Kidney (tissue), 22 donors: ENCODE measurements at places on chromosomes 7 and 10.
A peak's percentile ranks its signal among the peaks of the same experiment; 100 is the strongest.

GRCh38 chr7:39446546-39446945 is 119.7 kb upstream of the YAE1 start:
- no peak for DNase-seq

- no peak for DNase-seq
These were observed 80.3 kb downstream of the WDR11 start for GRCh38 chr10:120931423-120931822.

GRCh38 chr7:50146692-50147091 is 53.6 kb upstream of the ZPBP start:
- peak; percentile 30 for DNase-seq

- no peak for DNase-seq
These were observed 141.7 kb upstream of the SEMA3D start for GRCh38 chr7:85328456-85328998.

GRCh38 chr10:33010132-33011037 is 52.4 kb upstream of the ITGB1 start:
- peak; percentile 36 for DNase-seq

- DNase-seq: no peak
These were observed 180.1 kb downstream of the NEURL1 start for GRCh38 chr10:103673606-103674005.

DNA sequence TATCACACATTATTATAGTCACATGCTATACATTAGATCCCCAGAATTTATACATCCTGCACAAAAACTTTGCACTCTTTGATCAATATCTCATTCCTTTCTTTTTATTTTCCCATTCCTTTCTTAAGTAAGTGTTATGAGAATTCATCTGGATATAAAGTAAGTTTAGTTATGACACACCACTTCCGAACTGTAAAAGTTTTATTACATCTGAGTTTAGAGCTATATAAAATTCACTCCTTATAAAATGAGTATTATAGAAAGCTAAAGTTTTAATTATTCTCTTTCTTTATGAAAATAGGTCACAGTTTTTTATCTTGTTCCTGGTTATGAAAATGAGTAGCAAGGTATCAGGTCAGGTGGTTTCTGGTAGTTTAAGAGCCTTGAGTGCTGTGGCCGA is 84.7 kb upstream of the PLXDC2 start:
- no peak for DNase-seq

GRCh38 chr10:84225427-84226173 is at the start of gene LRIT2:
Gene LRIT2 (minus strand): TSS chr10:84225544. CDS start chr10:84225520, 24 bp downstream.
- no peak for DNase-seq

- DNase-seq: no peak
These were observed 75.3 kb downstream of the POLL start for GRCh38 chr10:101512738-101513137.

DNA sequence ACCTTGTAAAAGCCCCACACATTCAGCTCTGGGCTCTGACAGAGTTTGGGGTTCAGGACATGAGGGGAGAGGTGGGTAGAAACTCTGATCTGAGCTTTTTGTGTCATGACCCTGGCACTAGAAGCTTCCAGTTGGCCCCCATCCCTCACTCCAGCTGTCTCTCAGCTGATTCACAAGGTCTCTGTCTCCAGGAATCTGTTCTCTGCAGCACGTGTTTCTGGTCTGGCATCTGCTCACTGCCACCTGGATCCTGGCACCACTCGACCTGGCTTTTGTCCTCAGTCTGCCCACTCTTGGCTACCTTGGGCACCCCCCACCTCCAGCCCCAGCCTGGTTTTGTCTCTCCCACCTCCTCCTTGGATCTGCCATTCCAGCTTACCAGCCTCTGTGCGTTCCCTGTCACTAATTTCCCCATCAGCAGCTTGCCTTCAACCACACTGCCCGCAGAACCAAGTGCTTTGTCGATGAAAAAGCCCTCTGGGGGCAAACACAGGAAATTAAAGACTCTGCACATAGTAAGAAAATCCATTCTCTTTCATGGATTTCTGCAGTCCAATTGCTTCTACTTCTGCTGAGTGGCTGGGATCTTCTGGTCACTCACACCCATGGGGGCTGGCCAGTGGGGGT is 18.3 kb upstream of the ADCYAP1R1 start:
- no peak for DNase-seq

- DNase-seq: no peak
These were observed 31.2 kb downstream of the P4HA1 start for GRCh38 chr10:73065441-73065840.
